NCI-H748 treated with DMSO at 0.1 percent for 48 hours (cell line): ENCODE measurements at places on chromosomes 4 and X.
A peak's percentile ranks its signal among the peaks of the same experiment; 100 is the strongest.

DNA sequence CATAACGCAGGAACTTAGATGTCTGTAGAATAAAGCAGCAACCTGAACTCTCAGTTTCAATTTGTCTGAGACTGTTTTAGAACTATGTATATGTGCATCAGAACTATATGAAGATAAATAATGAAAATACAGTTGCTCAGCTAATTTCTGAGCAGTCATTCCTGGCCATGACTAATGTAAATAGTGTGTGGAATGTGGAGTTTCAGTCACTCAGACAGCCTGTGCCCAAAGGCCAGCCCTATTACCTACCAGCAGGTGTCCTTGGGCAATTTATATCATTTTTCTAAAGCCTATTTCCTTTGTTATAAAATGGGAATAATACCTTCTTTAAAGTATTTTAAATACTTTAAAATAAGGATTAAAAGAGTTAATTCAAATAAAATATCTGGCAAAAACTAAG is 56.0 kb upstream of the RELL1 start:
- DNase-seq = no peak

DNA sequence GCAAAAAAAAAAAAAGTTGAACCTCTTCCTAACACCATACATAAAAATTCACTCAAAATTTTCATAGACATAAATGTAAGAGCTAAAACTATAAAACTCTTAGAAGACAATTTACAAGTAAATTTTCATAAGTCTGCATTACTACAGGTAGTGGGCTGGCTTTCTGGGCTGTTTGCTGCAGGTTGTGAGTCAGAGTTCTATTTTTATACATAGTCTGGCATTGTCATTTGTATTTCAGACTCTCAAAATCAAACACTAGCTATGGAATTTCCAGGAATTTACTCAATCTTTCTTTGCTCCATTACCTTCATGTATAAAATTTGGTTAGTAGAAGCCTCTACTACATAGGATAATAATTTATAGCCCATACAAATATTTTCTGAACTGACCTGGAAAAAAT is 227.2 kb downstream of the COX18 start:
- no peak for DNase-seq

- no peak for DNase-seq
These were observed 40.1 kb downstream of the SLC16A2 start for GRCh38 chrX:74461384-74461783.

GRCh38 chr4:74623041-74623440 is 171.3 kb downstream of the BTC start:
- peak; percentile 2 for DNase-seq

- no peak for DNase-seq
These were observed 8.0 kb upstream of the PITX2 start for GRCh38 chr4:110630688-110631402.

DNA sequence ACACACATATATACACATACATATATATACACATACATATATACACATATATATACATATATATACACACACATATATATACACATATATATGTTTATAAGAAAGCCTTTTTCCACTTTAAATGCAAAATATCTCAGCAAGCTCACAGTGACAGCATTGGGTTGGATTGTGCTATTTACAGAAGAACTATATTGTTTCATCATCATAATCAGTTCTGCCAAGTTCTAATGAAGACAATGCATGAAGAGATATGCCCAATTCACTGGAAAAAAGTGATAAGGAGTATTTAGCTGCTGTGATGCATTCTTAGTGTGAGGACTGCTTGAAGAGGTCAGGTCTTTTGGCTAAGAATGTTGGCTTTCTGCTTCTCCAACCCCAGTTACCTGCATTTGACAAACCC is 54.4 kb downstream of the RNF150 start:
- DNase-seq = no peak

- peak; percentile 60 for DNase-seq
These were observed 94.9 kb upstream of the TBC1D9 start for GRCh38 chr4:140851032-140851636.

GRCh38 chr4:189826657-189827056 is 114.0 kb upstream of the FRG1 start:
- DNase-seq = no peak

DNA sequence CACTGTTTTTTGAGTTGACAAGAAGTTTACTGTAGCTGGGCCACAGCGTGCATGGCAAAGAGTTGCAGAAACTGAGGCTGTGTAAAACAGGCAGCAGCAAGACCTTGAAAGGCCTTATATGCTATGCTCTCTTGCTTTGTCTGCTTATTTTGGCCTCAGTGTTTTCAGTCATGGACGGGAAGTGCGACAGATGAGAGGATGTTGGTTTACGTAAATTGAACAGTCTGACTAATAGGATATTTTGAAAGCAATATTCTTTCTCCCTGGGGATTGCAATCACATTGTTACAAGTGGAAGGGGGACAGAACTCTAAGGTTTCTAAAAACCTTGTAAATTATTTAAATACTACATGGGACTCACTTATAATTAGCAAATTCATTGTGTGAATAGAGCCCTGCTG is 32.2 kb upstream of the MAGEA10 start:
- no peak for DNase-seq

DNA sequence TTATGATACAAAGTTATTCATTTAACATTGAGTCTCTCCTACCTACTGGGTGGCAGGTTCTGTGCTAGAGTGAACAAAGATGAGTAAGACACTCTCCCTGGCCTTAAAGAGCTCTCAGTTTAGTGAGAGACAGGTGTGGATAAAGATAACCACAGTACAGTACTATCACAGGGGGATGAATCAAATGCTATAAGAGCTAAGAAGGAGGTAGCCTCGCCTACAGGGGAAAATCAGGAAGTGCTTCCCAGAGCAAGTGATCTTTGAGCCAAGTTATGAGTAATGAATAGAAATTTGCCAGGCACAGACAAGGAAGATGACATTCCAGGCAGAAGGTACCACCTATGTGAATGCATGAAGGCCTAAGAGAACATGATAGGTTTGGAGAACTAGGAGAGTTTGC is 3.4 kb upstream of the IGBP1 start:
- no peak for DNase-seq

DNA sequence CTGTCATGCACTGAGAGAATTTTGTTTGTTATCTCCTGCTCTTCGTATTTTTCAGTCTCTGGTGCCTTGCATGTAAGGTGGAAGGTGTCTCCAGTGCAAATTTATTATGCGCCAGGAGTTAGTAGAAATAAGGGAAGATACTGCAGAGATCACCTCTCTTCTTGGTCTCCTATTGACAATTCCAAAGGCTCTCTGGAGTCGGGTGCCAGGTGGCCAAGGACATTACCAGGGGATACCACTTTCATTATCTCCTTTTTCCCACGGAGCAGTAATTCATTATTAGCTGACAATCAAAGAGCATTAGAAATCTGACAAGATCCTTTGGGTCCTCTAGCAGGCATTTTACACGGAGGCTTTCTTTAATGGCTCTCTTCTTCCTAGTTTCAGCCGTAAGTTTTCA is 26.0 kb downstream of the ADD1 start:
- no peak for DNase-seq

GRCh38 chrX:153669174-153669890 is 4.3 kb downstream of the PNCK start:
- no peak for DNase-seq

- no peak for DNase-seq
These were observed 190.2 kb downstream of the CPE start for GRCh38 chr4:165569031-165569430.

DNA sequence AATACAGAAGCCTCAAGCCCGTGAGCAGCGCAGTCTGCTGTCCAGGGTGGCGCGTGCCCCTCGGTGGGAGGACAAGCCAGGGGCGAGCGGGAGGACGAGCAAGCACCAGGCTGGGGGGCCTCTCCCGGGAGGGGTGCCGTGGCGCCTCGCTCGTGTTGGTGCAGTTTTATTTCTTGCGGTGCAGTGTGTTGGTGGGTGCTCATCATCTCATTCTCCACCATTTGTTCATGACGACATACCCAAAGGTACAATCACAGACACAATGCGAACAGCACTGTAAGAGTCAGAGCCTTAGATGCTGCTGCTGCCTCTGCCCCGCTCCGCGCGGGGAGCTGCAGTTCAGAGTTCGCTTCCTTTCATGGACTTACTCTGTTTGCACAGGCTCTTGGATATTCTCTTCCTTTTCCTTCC is 30.3 kb downstream of the RGS12 start:
- DNase-seq = no peak

GRCh38 chr4:40515398-40516293 is 114.0 kb downstream of the RBM47 start:
- DNase-seq = no peak

DNA sequence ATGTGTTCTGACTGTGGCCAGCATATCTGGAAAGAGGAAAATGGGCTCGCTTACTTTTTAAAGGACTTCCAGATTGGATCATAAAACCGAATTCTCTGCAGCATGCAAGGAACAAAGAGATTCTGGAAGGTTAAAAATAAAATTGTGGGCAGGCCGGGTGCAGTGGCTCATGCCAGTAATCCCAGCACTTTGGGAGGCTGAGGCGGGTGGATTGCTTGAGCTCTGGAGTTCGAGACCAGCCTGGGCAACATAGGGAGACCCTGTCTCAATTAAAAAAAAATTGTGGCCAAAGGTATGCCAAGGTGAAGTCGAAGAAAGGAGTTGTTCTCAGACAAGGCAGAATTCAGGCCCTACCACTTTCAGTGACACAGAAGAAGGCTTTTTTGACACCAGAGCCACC is 37.8 kb downstream of the NELFA start:
- no peak for DNase-seq

DNA sequence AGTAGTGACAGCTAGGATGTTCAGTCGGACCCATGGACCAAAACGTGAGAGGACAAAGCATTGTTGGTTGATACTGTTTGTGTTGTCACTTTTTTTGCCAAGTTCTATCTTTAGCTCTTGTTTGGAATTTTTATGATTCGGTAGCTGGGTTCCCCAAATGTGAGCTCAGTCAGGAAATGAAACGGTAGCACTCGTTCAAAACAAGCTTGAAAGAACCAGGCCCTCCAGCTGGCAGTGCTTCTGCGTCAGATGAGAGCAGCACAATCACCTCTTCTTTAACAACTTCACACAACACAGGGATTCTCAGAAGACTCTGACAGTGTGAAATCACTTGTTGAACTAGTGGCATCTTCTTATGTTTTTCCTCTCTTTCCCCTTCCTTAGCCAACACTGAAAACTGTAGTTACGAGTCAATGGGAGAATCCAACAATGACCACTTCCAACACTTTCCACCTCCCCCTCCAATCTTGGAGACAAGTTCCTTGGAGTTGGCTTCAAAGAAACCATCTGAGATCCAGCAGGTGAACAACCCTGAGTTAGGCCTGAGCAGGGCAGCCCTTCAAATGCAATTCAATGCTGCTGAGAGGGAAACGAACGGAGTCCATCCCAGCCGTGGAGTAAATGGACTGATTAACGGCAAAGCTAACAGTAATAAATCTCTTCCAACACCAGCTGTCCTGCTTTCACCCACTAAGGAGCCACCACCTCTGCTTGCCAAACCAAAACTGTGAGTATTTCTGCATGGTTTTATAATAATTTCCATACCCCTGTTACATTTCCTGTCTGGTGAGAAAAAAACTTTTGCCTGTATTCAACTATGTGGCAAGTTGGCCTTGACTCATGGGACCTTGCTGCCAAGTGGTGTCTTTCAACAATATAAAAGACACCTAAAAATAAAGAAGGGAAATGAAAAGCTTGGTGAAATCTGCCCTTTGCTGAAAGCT is 214.6 kb downstream of the PALLD start:
- DNase-seq = no peak

DNA sequence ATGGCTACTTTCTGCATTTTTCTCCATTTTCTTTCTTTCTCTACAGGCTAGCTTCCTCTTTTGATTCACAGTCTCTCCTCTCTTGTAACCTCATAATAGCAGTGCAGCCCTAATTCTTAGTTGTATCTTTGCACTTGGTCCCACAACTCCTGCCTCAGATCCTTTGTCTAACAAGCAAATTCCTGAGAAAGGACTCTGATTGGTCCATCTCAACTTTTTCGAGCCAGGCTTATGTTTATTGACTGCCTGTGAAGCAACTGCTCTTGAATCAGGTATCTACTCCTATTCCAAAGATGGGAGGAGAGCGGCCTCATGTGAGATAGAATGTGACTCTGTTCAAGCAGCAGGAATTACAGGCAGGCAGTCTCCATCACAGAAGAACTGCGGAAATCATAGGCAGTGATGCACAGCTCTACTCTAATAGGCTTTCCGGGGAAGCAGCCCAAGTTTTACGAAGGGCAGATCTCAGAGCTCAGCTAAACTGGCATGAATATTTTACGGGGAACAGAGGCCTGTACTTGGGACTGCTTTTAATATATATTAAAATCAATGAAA is 123.5 kb downstream of the GABRB1 start:
- no peak for DNase-seq

GRCh38 chrX:16191605-16192004 is 24.3 kb downstream of the MAGEB17 start:
- no peak for DNase-seq

DNA sequence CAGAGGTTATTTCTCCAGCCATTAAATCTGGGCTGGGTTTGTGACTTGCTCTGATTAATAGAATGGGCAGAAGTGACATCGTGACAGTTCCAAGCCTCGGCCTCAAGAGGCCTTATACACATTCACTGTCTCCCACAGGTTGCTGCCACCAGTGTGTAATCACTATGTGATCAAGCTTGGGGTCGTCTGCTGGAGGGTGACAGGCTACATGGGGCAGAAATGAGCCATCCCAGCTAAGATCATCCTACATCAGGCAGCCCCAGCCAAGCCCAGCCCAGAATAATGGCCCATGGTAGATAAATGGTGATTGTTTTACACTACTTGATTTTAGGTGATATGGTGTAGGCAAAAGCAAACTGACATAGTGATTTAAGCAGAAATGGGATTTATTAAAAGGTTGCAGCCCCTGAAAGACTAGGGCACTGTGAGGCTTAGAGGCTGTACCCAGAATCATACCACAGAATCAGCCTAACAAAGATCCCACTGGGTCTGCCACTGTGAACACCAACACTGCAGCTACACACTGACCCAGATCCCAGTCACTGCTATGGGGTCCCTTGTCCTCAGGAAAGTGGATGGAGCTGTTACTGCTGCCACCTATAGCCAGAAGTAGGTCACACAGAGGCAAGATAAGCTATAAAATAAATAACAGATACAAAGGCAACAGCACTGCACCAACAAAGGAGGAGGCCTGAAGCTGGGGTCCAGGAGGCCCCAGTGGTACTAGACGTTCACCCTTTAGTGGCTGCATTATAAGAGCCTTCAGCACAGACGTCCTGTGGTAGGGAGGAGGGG is 159.6 kb upstream of the RBPJ start:
- no peak for DNase-seq

- DNase-seq = no peak
These were observed 21.1 kb downstream of the FHIP1A start for GRCh38 chr4:151429957-151430570.
